HT-29 (cell line): ENCODE measurements at places on chromosomes 2 and 18. TPM values are rescaled to one million over a fixed set of nuclear protein-coding genes. Genes with fewer than 3 reads are reported as not detected.

FSHR gene
- total RNA-seq: not detected in 2 replicates

DNA sequence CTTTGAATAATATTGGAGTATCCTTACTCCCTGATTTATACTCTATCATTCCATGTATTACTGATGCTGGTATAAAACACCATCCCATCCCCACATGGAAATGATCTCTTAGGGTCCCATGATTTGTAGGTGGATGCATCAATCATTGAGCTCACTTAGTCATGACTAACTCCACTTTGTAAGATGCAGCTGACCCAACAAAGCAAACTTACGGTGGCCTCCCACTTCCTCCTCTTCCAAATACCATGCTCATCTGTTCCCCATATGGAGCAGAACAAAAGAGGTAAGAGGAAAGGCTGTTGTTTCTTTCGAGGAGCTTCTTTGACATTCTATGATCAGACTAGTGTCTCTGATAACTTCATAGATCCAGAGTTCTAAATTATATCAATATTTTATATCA lies 640.2 kb upstream of the SLC39A10 start:
- DNase-seq: no peak

TMEM163 gene
- total RNA-seq: not detected in 2 replicates

DNA sequence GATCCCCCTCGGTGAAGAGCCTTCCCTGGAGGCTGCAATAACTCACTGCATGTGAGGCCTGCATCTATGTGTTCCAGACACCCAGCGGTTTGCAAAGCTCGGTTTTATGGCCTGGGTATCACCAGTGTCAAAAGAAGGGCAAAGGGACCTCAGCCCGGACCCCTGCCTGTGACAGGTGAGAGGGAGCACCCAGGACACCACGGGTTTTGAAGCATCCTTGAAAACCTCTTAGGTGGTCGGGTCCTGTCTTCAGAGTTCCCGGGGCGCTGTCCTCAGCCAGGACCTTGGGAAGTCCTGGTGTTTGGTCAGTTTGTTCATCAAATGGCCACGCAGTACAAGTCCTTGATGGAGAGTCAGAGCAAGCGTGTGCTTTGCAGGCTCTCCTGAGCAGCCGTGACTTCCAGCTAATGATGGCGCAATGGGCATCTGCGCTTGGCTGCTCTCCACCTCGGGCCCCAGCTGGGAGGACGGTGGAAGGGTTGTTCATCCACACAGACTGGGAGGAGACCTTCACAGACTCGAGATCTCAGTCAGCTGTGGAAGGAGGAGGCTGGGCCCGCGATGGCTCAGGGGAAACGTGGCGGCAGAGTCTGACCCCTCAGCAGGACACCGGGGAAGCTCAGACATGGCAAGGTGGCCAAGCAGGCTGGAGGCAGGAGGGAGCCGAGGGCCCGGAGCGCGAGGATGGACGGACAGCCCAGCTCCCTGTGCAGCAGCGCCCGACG lies 113.1 kb upstream of the GPC1 start:
- no peak for DNase-seq

GRCh38 chr2:191607096-191607495 lies 70.8 kb upstream of the NABP1 start:
- DNase-seq: no peak

DNA sequence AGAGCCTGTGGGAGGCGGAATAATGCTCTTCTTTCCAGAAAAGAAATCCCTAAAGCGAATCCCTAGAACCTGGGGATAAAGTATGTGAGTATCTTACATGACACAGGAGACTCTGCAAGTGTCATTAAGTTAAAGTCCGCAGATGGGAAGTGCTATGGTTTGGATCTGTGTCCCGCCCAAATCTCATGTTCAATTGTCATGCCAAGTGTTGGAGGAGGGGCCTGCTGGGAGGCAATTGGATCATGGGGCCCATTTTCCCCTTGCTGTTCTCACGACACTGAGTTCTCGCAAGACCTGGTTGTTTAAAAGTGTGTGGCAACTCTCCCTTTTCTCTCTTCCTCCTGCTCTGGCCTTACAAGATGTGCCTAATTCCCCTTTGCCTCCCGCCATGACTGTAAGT lies 207.8 kb downstream of the MYT1L start:
- DNase-seq: no peak

DNA sequence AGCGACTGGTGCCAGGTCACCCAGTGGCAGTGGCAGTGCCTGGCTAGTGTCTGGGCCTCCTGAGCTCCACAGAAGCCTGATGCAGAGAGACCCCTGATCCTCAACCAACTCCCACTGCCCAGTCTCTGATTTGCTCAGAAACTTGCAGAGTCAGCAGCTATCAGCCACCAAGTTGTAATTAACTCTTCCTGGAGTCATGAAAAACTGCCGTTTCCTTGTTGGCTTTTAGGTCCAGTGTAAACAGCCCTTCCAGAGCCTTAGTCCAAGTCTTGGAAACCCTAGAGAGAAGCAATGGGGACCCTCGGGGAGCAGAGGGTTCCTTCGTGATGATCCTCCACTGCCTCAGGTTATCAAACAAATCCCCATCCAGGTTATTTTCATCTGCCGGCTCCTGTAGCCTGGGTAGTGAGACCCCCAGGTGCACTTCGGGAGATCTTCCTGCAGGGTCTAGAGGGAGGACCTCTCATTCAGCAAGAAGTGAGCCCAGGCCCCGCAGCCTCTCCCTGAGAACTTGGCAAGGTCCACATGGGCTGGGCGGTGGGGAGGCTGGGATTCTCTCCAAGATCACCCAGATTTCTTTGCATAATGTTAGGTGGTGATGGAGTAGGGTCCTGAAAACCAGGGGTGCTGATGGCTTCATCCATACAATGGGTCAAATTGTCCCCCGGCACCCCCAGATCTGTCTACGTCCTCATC lies 137.7 kb upstream of the HDAC4 start:
- DNase-seq: no peak

GRCh38 chr2:15968280-15969178 lies 28.2 kb downstream of the MYCN start:
- DNase-seq: no peak

MARCHF4 gene
- total RNA-seq: not detected in 2 replicates

GRCh38 chr2:233643128-233643527 lies 6.9 kb downstream of the UGT1A10 start:
- peak; percentile 70 for DNase-seq

DNA sequence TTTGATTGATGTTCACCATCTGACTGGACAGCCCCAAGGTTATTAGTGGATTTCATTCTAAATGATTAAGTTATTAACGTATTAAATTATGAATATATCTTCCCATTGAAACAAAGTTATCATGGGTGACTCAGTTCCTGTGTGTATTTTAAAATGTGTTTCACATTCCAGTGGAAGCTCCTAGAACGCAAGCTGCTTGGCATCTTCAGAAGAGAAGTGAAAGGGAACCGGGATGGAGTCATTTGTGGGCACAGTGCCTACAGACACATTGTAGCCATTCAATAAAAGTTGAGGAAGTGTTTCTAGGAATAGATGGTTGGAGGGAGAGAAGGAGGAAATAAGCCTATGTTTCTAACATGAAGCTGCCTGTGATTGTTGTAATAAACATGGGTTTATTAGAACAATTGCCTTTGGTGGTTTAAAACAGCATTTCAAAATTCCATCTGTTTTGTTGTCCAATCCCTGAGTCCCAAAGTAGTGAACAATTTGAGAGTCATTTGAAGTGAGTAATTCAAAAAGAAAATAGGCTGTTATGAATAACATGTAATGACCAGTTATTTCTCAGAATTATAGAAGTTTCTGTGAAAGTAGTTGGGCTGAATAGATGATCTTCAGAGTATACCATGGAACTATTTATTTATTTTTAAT lies 143.5 kb downstream of the PKP4 start:
- peak; percentile 49 for DNase-seq

GRCh38 chr18:44374966-44375365 lies 305.7 kb upstream of the SETBP1 start:
- no peak for DNase-seq

DNA sequence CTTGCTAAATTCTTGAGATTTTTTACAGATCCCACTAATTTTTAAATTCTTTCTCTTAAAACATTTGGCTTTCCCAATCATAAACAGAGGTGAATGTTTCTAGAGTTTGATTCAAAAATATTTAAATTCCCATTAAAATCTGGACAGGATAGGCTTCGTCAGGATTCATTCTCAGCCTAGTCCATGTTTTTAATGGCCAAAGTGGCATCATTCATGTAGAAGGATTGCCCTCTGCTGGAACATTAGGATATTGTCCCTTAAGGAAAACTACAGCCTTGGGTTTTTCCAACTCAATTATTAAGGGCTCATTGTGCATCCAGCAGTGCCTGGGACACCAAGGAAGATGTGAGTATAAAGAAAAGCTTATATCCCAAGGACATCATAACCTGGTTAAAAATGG lies 71.7 kb downstream of the TPGS2 start:
- peak; percentile 52 for DNase-seq

DNA sequence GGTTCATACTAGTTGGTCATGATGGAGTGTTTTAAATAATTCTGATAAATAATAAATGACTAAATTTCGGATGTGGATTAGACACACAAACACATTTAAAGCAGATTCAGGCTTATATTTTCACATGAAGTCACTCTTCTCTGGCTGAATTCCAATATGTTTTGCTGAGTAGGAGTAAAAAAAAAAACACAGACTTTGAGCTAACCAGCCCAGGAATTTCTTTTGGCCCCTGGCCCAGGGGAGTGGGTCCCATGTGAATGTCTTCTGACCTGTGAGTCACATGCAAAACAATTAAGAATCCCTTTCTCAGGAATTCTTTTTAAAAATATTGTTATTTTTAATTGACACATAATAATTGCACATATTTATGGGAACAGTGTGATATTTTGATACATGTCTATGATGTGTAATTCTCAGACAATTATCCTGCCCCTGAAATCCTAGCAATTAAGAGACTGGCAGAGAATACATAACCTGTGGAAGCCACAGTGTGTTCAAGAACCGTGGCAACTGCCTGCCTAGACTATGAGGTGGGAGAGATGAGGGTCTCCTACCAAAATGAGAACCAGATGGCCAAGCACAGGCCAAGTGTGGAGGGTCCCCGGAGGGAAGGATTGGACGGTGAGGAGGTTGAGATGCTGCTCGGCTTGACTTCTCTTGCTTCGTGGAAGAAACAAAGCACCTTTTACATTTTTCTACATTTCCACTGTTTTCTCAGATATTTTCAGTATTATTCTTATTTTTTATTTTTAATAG lies 236.4 kb downstream of the PIEZO2 start:
- DNase-seq: no peak

DNA sequence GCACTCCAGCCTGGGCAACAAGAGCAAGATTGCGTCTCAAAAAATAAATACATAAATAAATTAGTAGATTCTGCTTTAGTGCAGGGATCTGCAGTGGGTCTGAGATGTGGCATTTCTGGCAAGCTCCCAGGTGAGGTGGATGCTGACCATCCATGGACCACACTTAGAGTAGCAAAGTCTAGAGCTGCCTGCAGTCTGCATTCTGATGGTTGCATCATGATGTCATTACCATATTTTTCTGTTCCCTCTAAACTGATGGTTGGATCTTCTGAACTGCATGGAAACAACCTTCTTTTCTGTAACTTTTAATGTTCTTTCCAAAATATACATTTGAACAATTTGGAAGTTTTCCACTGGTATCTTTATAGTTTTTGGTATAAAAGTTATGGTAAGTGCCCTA lies 42.9 kb downstream of the MYL12B start:
- no peak for DNase-seq

C1QL2 gene
- not detected in 2 replicates for total RNA-seq

DNA sequence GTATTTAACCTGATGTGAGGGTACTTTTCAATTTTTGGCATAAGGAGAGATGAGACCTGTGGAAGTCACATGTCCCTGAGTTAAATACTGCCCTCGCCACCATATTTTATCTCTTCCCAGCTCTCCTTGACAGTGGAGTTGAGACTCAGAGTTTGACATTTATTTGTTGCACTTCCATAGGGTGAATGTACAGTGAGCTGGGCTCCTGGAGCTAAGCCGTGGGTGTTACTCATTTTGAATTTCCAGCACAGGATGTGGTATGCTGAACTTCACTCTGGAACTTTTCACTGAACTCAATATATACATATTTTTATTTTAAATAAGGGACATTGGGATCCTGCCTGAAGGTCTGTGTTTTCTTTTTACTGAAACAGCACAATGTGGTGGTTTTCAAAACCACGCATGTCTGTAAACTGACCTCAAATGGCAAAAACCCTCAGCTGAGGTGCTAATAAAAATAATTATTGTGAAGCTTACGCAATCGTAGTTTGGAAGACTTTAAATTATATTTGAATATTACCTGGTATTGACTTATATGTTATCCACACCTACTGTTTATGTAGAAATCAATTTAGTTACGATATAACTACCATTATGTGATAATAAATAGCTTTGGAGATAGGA lies 12.1 kb downstream of the RNF144A start:
- no peak for DNase-seq

DNA sequence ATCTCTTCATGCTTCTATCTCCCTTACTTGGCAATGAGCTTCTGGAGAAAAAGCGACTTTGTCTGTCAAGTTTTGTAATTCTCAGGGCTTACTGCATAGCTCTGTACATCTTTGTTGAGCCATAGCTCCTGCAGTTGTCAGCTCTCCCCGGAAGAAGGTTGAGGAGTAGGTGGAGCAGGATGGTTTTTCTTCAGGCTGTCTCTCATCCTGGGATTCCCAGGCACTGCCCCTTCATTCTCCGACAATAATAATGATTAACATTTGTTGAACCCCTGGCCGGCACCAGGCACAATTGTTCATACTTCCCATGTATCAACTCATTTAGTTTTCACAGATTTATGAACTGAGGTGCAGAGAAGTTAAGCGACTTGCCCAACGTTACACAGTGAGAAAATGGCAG lies 23.5 kb upstream of the RHOB start:
- no peak for DNase-seq

DNA sequence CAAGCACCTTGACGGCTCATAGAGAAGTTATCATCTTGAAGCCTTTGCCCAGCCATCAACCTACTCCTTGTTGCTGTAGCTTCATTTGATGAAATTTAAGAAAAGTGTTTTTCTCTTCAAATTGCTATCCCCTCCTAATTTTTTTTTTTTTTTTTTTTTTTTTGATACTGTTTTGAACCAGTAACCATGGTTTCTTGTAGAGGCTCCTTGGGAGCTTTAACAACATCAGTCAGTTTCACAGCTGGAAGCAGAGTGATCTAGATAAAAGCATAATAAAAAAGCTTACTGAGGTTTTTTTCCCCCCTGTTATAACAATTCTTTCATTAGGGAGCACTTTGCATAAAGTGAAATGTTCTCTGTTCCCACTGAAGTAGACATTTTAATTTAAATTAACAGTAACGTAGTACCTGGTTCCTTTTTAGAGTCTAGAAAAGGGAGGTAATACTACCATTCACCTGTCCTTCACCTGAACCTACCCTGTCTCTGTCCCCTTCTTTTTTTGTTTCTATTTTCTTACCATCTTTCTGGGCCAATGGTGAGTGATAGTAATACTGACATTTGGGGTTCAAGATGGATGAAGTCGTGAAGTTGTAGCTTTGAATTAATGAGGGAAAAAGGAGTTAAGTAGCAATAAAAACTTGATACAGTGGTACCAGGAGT lies 101.5 kb downstream of the NCOA1 start:
- no peak for DNase-seq

AFTPH gene
- total RNA-seq: 22.2 and 25.4 TPM in 2 replicates

- DNase-seq: no peak
These were observed 34.6 kb upstream of the GLI2 start for GRCh38 chr2:120701096-120701495.

SCYGR4 gene
- not detected in 2 replicates for total RNA-seq

SNORC gene
- 2.6 and 4.9 TPM in 2 replicates for total RNA-seq
